Endodermal cell (in vitro differentiated cells): ENCODE measurements at places on chromosomes 7 and 10. TPM values are rescaled to one million over a fixed set of nuclear protein-coding genes. Genes with fewer than 3 reads are reported as not detected.
A peak's percentile ranks its signal among the peaks of the same experiment; 100 is the strongest.

DNA sequence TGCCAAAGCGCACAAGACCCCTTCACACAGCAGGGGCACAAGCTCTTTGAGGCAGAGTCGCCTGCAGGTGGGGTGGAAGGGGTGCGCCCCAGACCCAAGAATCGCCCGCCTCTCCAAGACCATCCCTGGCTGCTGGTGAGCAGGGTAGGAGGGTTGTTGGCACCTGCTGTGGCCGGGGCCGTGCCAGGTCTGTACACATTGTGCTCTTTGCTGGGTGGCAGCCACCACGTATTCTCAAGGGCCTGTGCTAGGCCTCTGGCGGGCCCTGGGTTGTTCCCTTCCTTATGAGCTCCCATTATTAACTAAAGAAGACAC lies 84.4 kb downstream of the LHPP start:
- no peaks in the 10 kb centered on the region for H3K36me3 ChIP-seq
- no peaks in the 10 kb centered on the region for H3K4me1 ChIP-seq
- no peak overlapping the region for H3K4me3 ChIP-seq
- no peak for DNase-seq
- no peaks in the 10 kb centered on the region for H3K27me3 ChIP-seq
- H3K27ac ChIP-seq: no peak overlapping the region

Gene UTF1
- 1.5 and 1.9 TPM in 2 replicates for total RNA-seq

Gene GSDME
- 7.0 and 8.9 TPM in 2 replicates for total RNA-seq

DNA sequence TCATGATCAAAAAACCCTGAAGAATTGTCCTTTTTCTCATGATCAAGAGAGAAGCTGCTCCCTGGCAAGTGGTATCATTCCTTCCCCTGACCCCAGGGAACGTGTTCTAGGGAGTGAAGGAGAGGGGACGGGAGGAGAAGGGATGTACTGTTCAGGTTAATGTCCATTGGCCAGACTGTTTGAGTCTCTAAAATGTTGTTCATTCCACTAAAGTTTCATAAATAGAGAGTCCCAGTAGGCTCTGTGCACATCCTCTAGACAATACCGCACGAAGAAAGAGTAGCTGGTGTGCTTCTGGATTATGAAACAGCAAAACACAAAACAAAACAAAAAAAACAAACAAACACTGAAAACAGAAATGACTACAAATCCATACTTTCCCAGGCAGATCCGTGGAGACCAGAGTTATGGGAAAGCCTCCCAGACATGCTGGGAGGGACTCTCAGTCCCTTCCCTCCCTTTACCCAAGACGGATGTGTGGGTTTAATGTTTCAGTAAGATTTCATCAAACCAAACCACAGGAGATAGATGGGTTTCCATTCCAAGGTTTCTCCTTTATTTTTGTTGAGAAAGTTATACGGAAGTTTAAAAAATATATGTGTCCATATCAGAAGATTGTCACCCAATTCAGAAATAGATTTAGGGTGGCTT lies 66.5 kb upstream of the TNS3 start:
- H3K27me3 ChIP-seq: no peaks in the 10 kb centered on the region
- DNase-seq: no peak
- no peaks in the 10 kb centered on the region for H3K36me3 ChIP-seq
- H3K4me3 ChIP-seq: no peak overlapping the region
- no peaks in the 10 kb centered on the region for H3K4me1 ChIP-seq
- no peak overlapping the region for H3K27ac ChIP-seq

DNA sequence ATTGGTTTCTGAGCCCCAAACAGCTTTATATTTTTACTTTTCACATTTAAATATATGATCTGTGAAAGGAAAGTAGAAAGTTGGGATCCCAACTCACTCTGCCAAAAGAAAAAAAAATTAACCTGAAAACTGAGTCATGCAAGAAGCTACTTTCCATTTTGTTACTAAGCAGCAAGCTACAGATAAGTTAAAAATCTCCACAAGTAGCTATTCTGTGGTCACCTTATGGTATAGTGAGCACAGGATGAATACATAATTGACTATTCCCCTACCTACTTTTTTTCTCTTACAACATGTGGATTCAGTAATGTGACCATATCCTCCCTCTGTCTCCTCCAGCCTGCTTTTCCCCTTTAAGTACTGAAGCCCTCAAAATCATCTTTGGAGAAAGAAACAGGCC lies 30.3 kb upstream of the CREB3L2 start:
- no peaks in the 10 kb centered on the region for H3K27me3 ChIP-seq
- DNase-seq: no peak
- no peaks in the 10 kb centered on the region for H3K4me1 ChIP-seq
- no peak overlapping the region for H3K27ac ChIP-seq

Gene POR
- total RNA-seq: 79.2 to 90.9 TPM (median 85.2 TPM) in 3 replicates

DNA sequence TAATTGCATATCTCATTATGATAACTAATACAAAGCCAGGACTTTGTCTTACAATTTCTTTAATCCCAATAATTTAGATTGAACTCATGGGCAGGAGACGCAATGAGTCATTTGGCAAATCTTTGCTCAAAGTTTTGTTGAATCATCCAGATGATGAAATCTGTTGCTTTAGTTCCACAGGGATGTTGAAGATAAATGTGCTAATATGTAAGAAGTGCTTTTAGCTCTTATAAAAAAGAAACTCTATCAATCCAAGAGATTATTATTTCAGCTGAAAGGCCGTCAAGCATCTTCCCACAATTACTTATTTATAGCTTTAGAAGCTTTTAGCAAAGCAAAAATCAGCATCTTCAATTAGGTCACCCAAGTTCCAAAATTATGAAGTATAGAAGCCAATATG lies 36.8 kb upstream of the ANK3 start:
- H3K36me3 ChIP-seq: no peaks in the 10 kb centered on the region
- peaks cover 14% of the 10 kb centered on the region for H3K4me1 ChIP-seq
- H3K27ac ChIP-seq: no peak overlapping the region
- no peak for DNase-seq
- H3K27me3 ChIP-seq: no peaks in the 10 kb centered on the region

GRCh38 chr7:157446322-157446721 lies 109.5 kb downstream of the DNAJB6 start:
- no peak overlapping the region for H3K4me3 ChIP-seq
- DNase-seq: no peak
- no peaks in the 10 kb centered on the region for H3K4me1 ChIP-seq
- no peaks in the 10 kb centered on the region for H3K27me3 ChIP-seq

GRCh38 chr10:96585736-96586418 lies 935 bp downstream of the TM9SF3 start:
- H3K27ac ChIP-seq: peak overlapping the region; percentile 88
- peaks cover 6% of the 10 kb centered on the region for H3K4me1 ChIP-seq
- DNase-seq: no peak
- peaks cover 6% of the 10 kb centered on the region for H3K36me3 ChIP-seq
- H3K4me3 ChIP-seq: peak overlapping the region; percentile 88
